T-helper 9 cell (primary cell): ENCODE measurements at places on chromosomes 5 and 9.
A peak's percentile ranks its signal among the peaks of the same experiment; 100 is the strongest.

DNA sequence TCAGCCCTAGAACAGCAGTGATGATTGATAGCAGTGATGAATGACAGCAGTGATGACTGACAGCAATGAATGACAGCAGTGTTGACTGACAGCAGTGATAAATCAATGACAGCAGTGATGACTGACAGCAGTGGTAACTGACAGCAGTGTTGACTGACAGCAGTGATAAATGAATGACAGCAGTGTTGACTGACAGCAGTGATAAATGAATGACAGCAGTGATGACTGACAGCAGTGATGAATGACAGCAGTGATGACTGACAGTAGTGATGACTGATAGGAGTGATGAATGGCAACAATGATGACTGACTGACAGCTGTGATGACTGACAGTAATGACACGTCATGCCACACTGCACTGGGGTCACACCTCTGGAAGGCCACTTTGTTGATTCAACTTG, 106.8 kb downstream of the ENTREP1 start:
- no peak for DNase-seq

GRCh38 chr9:129362287-129363000, 184.4 kb upstream of the IER5L start:
- DNase-seq = no peak

GRCh38 chr9:119213471-119213870, 155.8 kb downstream of the BRINP1 start:
- no peak for DNase-seq

DNA sequence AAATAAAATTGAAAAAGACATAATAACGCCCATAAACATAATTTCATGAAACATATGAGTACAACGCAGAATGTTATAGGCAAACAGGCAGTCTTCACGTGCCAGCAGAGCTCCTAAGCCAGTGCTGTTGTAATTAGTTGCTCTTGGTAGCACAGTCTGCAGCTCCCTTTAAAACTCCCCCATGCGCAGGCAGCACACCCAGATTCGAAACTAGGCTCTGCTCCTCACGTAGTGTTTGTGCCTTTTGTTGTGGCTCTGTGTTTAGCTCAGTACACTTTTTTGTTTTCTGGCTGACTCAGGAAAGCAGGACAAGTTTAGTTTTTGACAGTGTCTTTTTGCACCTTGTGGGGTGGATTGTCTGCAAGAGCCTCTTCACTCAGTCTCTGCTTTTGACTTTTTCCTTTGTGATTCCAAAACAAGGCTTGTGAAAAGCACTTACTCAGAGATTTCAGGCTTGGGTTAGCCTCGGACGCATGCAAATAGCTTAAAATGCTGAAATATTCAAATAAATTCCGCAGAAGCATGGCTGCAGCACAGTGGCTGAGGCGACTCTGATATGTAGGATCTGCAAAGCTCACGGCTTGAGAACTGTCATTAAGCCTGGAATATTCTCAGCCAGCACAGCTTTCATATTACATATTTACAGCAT, 113.6 kb downstream of the IRX1 start:
- DNase-seq = no peak

GRCh38 chr5:79263290-79263689, 27.4 kb downstream of the JMY start:
- DNase-seq = no peak

DNA sequence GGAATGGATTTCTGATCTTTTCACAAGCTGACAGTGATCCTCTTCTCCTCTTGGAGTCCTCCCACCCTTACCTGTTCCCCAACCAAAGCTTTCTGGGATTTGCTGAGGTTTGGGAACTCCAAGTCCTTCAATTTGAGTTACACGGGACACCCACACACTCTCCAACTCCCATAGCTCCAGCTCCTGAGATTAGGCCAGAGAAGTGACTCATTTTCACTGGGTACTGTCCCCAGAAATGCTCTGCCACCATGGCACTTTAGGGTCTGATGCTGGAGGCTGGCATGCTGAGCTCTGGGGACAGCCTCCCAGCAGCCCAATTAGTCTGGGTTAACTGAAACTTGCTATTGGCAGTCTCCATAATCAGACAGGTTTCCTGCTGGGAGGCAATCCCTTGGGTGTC, 14.0 kb upstream of the HRCT1 start:
- DNase-seq = no peak

DNA sequence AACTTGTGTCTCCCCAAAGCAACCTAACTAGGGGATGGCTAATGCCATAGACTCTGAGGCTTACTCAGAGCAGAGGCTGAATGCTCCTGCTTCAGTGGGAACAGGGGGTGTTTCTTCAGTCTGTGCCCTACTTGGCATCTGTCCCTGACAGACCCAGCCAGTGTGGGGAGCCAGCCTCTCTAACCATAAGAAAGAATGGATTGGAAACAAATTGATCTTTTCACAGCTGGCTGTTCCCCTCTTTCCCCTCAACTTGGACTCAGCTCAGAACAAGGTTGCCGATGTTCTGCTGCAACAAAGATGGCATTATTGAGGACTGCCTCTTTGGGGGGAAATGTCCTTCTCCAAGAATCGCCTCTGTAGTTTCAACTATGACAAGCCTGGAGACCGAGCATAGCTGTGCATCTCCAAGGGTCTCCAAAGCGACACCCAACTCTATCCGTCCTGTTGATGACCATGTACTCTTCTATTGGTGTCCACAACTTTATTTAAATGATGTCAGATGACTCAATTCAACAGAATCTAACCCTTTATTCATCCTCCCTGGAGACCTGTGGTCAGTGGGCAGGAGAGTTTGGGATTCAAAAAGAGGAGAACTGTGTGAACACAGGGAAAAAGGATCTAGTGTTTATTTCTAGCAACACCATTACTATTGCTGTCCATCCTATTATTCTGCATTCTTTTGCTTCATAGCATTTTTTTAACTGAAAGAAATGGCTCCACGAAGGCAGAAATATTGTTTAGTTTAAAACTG, 24.7 kb upstream of the TNC start:
- no peak for DNase-seq

DNA sequence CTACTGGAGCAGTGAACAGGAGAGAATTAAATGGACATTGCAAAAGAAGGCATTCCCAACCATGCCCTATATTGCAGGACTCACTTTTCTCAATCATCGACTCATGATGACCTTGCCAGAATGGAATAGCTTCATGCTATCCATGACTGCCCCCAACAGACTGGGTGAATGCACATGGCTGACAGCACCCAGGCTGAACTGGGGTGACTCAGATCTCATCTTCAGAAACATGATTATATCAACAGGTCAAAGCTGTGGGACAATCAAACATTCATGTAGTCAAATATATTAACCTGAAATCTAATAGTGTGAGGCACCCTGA, 34.7 kb upstream of the MIER3 start:
- DNase-seq = no peak

- no peak for DNase-seq
Observed at GRCh38 chr9:116003397-116003796, 150.2 kb upstream of the PAPPA start.

DNA sequence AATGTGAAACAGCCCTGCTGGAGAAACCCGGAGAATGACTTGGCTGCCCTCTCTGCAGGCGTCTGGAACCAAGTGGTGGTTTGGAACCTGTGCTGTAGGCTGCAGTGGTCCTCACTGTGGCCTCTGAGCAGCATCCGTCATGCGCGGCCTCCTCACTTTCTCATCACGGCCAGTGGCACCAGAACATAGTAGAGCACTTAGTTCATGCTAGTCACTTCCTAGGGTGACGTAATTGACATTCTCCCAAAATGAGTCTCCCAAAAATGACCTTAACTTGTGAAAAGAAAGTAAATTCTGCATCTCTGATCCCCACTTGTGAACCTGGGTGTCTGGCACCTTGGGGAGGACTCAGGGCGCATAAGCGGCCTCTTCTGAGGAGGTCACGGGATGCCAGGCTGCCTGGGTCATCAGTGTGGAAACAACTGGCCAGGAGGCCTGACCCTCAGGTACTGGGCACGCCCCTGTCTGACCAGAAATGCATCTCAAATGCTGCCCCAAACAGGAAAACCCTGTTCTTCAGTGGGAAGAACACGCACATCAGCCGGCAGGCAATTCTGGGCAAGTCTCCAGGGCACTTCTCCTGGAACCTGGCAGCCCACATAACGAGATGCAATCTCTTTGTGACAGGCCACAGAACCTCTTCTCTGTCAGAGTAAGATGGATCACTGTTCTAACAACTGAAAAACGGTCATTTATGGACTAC, 36.6 kb upstream of the SPTLC1 start:
- no peak for DNase-seq

- DNase-seq = no peak
Observed at GRCh38 chr9:123485216-123485615, 129.2 kb downstream of the CRB2 start.

GRCh38 chr9:127244609-127245601, 19.7 kb upstream of the GARNL3 start:
- DNase-seq = peak; percentile 91

- no peak for DNase-seq
Observed at GRCh38 chr9:129310666-129311350, 132.7 kb upstream of the IER5L start.

DNA sequence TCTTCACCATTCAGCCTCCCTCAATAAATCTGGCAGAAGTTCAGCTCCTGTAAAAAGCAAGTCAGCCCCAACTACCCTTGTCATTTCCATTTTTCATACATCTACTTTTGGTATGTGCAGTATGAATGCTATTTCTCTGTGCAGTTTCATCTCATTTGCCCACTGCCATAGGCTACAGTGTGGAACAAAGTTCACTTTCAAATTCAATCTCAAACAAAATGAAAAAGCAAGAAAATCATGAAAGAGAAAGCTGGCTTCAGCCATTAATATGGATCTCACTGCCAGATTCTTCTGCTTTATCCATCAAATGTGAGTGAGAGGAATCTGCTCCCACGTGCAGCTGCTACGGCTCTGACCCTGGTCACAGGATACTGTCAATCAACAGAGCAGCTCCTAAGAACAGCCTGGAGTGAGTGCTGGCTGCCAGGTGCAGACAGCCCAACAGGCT, 494.2 kb downstream of the ZNF608 start:
- DNase-seq = no peak

DNA sequence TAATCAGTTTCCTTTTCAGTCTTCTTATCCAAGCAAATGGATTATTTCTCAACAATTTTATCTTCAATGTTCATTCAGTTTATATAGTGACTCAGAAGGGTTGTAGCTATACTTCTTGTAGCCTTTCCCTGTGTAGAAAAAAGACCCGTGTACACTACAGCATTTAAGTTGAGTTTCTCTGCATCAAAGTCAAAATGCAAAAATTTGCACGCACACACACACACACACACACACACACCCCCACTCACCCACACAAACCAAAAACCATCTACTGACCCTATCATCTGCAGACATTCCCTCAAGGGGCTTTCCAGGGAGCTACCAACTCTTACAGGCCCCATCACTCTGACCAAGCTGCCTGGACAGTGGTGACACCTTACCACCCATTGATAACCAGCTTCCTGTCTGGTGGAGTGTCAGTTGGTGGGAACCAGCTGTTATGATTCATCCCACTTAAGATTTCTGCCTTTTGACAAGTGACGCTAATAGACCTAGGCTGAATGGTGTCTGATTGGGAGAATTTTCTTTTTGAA, 12.2 kb upstream of the ELL2 start:
- DNase-seq = no peak

DNA sequence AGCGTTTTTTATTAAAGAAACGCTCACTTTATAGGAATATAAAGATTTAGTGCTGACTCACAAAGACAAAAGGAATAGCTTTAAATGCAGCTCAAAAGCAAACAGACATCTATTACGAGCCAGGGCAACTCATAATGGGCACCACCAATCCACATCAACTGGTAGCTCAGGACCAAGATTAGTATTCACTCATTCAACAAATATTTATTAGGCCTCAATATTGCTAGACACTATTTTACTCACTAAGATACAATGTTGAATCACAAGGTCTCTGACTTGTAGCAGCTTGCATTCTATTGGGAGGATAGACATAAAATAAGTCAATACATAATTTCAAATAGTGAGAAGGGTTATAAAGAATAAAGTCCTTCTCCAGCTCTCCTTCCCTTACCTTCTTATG, 8.0 kb upstream of the MAN2A1 start:
- no peak for DNase-seq

GRCh38 chr5:23996525-23996924, 489.1 kb downstream of the PRDM9 start:
- no peak for DNase-seq

GRCh38 chr9:4159696-4160095, 140.2 kb downstream of the GLIS3 start:
- DNase-seq = no peak

DNA sequence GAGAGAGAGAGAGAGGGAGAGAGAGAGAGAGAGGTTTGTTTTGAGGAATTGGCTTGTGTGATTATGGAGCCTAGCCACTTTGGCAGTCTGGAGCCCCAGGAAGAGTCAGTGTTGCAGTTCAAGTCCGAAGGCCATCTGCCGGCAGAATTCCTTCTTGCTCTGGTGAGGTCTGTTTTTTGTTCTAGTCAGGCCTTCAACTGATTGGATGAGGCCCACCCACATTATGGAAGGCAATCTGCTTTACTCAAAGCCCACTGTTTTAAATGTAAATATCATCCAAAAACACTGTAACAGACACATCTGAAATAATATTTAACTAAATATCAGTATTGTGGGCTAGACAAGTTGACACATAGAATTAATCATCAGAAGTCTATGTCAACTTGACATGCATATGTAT, 11.4 kb upstream of the GRM6 start:
- no peak for DNase-seq

DNA sequence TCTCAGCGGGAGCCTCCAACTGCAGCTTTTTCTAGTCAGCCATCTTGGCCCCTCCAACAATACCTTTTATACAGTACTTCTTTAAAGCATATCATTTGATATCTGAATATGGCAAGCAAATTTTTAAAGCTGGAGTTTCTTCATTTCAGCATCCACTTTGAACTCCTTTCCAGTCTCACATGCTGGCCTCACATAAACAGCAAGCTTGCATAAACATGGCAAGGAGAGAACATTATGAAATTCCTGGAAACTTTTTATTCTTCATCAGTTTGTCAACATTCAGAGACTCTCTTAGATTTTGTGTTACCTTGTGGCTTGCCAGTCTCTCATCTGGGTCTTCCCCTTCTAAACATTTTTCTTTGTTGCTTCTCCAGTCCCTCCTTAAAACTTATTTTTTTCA, 745.3 kb downstream of the NR2F1-AS1 start:
- DNase-seq = no peak

GRCh38 chr5:179323026-179323870, 22.0 kb downstream of the ADAMTS2 start:
- no peak for DNase-seq

GRCh38 chr5:102819634-102820033, 64.5 kb downstream of the PAM start:
- no peak for DNase-seq
